NCI-H187 treated with DMSO at 0.1 percent for 48 hours (cell line): ENCODE measurements at places on chromosomes 4 and X.

DNA sequence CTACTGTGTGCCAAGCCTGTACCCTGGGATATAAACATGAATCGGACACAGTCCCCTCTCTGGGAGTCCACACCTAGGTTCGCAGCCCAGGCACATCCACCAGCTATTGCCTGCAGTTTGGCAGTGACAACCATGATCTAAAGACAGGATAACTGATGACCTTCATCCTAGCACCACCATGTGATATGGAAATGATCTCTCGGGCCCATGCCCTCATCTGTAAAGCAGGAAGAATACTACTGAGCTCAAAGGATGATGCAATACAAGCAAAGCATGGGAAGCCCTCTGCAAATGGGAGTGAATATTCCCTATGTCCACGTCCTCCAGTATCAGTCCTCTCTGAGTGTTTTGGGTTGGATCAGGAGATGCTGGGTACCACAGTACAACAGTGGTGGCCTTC lies 80.9 kb upstream of the MSX1 start:
- DNase-seq, result no peak

GRCh38 chr4:75549019-75549418 lies 6.8 kb upstream of the ODAPH start:
- DNase-seq, result no peak

- no peak for DNase-seq
Observed at GRCh38 chr4:150679018-150679764, 97.2 kb downstream of the MAB21L2 start.

- DNase-seq, result no peak
Observed at GRCh38 chr4:74588350-74588749, 143.4 kb downstream of the AREG start.

- no peak for DNase-seq
Observed at GRCh38 chrX:22012051-22012450, 20.1 kb upstream of the PHEX start.

GRCh38 chr4:155787113-155787710 lies 28.4 kb downstream of the GUCY1B1 start:
- no peak for DNase-seq

- DNase-seq, result no peak
Observed at GRCh38 chr4:102246416-102246815, 98.9 kb downstream of the SLC39A8 start.

DNA sequence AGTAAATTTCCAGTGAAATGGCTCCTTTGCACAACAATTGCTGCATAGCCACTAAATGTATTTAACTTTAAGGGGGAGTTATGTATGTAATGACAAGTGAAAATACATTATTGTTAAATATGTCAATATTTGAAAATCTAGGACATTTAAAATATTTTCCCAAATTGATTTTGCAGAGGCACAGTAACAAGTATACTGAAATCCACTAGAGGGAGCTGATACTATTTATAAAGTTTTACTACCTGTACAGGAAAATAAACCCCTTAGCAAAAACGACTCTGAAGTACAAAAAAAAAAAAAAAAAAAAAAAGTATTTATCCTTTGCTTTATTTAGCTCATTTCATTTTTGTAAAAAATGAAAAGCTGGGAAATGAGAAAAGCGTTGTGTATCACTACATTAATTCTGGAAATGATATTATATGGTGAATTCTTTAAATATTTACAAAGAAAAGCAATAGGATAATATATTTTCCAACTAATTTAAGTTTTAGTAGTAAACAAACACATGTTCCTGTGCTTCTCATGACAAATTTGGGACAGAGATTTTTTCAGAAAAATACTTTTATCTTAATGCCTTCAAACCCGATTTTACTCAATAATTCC lies 727.7 kb downstream of the DMD start:
- DNase-seq, result no peak

DNA sequence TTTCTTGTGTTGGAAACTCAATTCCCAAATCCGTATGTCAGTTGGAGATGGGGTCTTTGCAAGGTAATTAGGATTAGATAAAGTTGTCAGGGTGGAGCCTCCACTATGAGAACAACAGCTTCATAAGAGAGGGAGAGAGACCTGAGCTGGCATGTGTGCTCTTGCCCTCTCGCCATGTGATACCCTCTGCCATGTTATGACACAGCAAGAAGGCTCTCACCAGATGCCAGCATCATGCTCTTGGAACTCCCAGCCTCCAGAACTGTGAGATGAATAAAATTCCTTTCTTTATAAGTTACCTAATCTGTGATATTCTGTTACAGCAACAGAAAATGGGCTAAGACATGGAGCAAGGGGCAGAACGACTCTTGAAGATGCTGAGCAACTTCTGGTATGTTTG lies 201.9 kb upstream of the BOD1L1 start:
- DNase-seq, result no peak

DNA sequence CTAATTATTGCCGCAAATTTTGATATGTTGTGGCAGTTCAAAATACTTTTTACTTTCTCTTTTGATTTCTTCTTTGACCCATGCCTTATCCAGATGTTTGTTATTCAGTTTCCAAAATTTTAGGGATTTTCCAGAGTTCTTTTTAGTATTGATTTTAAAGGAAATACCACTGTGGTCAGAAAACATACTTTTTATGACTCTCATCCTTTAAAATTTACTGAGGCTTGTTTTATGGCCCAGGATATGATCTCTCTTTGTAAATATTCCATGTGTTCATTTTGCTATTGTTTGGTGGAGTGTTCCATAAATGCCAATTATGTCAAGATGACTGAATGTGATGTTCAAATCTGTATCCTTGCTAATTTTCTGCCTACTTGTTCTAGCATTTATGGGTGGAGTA lies 272.3 kb upstream of the DIPK2B start:
- DNase-seq, result no peak

DNA sequence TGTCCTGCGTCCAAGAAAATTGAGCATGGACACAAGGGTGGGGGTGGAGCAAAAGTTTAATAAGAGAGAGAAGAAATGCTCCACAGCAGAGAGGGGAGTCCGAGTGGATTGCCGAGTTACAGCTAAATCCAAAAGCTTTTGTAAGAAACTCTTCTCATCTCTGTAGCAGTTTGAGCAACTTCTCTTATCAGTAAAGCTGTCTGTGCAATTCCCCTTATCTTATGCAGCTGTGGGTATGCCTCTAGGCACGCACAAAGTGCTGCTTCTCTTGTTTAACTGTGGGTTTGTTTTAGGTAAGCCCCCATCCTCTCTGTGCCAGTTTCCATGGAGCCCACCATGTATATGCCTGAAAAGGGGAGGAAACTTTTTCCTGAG lies 44.8 kb downstream of the HMGB2 start:
- DNase-seq, result no peak

DNA sequence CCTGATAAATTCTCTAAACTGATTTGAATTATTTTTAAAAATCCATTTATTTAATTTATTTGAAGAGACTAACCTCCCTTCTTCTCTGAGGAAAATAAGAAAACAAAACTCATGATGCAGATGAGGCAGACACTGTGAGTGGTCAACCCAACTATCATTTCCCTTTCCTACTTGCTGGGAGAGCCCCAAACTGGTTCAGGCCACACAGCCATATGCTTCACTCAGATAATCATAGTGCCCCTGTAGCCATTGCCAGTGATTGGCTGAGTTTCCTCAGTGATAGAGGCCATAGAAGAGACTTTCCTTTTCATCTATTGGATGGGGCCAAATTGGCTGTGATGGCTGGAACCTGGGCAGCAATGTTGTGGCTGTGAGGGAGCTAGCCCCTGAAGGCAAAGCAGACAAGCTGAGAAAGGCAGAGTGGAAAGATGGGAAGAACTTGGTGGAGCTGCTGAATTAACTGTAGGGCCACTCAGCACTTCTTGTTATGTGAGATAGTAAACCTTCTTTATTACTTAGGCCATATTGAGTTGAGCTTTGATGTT lies 49.8 kb downstream of the RAB33B start:
- DNase-seq, result no peak

- no peak for DNase-seq
Observed at GRCh38 chr4:37649268-37649667, 36.9 kb downstream of the RELL1 start.

DNA sequence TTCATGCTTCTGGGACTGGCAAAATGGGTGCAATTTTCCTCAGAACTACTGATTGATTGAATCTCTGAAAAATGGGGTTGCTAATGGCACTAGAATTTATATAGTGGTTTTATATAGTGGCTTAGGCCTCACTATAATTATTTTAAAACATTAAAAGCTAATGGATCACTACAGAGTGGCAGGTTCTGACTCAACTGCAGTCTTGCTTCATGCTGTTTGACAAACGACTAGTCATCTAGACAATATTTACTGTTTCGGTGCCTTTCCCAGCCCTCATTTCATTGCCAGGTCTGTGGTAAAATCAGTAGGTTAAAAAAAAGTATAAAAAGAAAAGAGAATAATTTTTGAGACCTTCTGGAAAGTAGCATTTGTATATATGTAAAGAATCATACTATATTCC lies 352.8 kb upstream of the ATOH1 start:
- no peak for DNase-seq

GRCh38 chr4:60743654-60744053 lies 456.5 kb upstream of the ADGRL3 start:
- DNase-seq, result no peak

DNA sequence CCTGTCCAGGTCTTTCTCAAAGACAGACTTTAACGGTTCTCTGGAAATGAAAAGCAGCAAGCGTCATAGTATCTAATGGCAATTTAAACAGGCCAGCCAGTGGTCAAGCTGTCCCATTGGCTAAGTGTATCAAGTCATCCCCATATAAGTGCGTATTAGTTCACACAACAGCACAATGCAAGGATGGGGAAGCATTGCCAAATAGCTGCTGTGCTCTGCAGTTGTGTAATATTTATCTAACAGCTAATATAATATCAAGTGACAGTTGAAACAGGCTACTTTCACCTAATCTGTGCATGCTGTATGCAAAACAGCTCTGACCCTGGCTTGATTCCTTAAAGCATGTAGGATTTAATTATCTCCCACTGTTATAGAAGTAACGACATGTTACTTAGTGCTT lies 134.8 kb upstream of the PPARGC1A start:
- no peak for DNase-seq
